ENCODE measurements at places on chromosomes 7 and 10.

DNA sequence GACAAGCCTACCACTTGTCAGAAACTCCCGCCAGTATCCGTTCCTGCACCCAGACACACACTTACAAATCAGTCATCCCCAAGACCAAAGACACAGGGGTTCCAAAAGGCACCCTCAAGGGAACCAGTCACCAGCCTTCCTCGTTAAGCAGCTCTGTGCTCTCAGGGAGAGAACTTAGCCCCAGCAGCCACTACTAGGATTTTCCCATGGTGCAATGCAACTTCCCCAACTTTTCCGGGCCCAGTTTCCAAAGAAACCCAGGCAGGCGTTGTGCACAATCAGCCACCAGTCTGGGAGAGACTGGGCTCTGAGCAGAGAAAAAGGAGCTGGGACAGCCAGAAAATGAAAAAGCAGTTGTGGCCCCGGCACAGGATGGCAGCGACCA is 1.2 kb downstream of the DLG5 start:
- DNase-seq, result no peak

DNA sequence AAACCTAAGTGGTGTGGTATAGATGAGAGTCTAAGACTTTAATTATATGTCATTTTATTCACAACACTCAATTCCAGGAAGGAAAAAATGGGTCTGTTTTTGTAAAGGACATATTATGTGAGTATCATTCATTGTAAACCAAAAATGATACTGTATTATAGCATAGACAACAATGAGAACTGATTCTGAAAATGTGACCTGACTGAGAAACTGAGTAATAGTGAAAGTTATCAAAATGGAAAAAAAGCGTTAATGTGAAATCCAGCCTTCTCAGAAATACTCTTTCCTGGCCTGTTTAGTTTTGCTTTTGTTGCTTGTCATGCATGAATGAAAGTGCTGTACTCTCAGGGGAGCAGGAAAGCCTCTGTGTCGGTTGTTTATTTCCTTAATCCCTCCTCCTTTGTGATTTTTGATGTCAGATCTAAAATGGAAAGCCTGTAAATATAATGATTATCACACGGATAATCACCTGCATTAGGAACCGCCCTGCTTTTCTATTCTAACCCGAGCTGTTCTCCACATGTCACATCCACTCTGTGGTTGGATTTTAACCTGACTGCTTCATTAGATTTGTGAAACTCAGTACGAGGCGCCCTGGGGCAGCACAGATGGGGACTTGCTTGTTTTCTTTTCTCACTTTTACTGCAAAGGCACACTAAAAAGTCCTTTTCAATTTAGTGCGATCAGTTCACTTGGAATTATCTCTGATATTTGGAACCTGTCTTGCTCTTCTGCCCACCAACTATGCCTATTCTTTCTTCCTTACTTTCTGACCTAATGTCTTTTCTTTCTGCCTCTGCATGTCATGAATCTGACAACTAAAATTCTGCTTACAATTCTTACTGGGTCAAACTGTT is 240.9 kb upstream of the KAT6B start:
- DNase-seq, result no peak

DNA sequence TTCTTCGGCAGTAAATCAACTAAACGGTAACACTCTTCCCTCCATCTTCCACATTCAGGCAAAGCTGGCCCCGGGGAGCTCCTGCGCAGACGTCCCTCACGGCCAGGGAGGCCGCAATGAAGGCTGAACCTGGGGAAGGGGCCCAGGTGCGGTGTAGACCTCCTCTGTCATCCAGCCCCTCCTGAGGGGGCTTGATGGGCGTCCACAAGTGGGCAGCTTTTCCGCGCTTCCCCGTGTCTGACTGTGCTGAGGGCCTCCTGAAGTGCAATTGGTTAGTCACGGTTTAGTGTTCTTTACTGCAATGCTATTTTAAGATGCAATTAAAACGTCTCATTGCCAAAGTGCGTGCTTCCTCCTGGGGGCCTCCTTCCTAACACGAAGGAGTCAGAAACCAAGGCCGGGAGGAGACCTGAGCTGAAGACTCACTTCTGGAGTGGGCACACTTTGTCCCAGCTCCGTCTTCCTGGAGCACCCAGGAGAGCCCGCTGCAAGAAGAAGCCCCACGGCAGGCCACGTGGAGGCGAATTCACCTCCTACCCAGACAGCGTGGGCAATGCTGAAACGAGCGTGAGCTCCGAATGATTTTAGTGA is 173.3 kb downstream of the ELFN1 start:
- peak; percentile 59 for DNase-seq

DNA sequence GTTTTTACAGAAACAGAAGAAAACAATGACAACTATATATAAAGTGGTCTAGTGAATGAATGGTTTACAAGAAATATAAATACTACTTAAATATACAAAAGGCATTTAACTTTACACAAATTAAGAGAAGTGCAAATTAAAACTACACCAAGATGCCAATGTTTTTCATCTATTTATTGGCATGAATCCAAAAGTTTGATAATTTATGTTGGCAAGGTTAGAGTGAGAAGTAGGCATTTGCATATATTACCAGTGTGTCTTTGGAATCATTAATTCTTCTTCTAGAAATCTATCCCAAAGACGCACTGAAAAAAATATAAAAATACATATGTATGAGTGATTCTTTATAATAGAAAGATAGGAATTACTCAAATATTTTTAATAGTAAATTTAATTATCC is 457.4 kb downstream of the MDFIC start:
- DNase-seq, result no peak
